ENCODE measurements at places on chromosomes 3 and 15.

DNA sequence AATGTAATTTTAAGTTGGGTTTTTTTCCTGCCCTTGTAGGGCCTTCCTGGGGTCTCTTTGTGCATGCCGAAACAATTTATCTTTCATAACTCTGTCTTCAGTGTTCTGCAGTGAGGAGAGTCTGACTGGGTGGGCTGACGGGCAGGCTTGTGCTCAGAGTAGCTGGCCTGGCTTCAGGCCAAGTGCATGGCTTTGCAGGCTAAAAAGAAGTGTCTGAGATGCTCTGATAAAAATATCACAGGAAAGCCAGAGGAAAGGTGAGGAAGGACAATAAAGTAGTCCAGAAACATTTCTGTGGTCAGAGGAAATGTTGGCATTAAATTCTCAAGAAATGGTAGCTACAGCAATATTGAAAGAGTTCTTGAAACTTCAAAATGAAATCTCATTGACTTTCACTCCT, 25.5 kb downstream of the ST3GAL6 start:
- no peak for DNase-seq

GRCh38 chr3:108450444-108450843, 60.0 kb downstream of the MYH15 start:
- no peak for DNase-seq

GRCh38 chr3:195105389-195105788, 165.6 kb downstream of the XXYLT1 start:
- DNase-seq = no peak

GRCh38 chr15:53346583-53346982, 412.9 kb downstream of the WDR72 start:
- DNase-seq = no peak

DNA sequence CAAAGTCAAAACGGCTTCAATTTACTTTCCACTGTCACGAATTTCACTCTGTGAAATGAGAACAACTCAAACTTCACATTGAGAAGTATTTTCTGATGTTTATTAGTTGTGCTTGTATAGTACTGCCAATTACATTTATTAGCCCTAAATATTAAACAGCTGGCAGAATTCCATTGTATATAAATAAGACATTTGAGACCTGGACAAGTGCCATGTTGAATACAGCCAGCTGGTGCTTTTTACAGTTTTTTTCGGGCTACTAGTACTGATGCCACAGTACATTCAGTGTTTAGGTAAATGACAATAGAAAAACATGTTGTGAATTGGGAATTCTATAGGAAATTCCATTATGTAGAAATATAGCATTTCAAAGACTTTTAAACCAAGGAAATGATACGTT, 79.0 kb downstream of the EPHA3 start:
- DNase-seq = no peak

GRCh38 chr3:170132335-170132734, 49.2 kb downstream of the PHC3 start:
- DNase-seq = no peak

GRCh38 chr3:17709236-17709810, 33.1 kb downstream of the TBC1D5 start:
- no peak for DNase-seq

DNA sequence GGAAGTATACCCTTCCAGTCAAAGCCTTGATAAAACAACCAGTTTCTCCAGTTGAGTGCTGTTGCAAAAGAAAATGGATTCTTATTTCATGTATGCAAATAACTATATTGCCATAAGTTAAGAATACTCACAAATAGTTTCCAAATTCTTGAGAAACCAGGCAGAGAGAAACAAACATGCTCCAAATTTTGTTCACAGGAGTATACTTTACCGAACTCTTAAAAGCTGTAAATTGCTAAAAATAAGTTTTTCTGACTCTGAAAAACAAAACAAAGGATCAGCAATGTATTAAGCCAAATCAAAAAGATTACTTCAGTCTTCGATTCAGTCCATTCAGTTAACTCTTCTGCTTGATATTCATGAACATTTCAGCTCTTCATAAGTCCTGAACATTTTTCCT, 646.5 kb downstream of the MCTP2 start:
- no peak for DNase-seq

DNA sequence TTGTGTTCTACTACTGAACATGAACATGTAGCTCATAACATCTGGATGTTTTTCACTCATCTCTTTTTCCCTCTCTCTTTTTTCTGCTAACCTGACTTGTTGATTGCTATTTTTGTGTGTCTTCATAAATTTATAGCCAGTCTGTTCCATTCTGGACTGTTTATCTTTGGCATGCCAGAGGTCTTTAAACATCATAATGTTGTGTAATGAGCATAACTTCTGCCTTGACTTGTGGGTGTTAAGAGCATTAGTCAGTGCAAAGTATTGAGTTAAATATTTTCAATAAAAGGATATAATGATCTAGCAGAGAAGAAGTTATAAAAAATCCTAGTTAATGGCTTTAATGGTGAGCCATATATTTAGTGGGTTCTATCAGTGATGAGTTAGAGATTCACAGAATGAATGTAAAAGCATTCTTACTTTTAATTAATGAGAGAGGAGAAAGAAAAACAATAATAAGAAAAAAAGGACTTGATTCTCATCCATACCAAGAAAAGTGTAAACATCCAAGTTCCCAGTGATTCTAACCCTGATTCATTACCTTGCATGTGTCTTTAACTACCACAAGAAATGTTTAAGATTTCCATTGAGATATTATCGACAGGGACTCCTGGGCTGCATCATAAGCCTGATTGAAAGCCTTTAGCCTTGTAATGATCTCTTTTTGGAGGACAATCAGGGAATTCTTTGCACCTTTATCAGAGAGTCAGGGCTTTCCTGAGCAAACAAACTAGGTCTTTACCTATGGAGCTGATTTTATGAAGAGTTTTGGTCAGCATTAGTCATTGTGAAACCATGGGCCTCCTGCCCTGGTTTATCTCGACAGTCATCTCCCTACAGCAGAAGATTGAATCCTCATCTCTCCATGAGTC, 22.9 kb downstream of the MITF start:
- DNase-seq = no peak

- DNase-seq = no peak
These were observed 210.2 kb downstream of the ADAMTS17 start for GRCh38 chr15:100131321-100132224.

DNA sequence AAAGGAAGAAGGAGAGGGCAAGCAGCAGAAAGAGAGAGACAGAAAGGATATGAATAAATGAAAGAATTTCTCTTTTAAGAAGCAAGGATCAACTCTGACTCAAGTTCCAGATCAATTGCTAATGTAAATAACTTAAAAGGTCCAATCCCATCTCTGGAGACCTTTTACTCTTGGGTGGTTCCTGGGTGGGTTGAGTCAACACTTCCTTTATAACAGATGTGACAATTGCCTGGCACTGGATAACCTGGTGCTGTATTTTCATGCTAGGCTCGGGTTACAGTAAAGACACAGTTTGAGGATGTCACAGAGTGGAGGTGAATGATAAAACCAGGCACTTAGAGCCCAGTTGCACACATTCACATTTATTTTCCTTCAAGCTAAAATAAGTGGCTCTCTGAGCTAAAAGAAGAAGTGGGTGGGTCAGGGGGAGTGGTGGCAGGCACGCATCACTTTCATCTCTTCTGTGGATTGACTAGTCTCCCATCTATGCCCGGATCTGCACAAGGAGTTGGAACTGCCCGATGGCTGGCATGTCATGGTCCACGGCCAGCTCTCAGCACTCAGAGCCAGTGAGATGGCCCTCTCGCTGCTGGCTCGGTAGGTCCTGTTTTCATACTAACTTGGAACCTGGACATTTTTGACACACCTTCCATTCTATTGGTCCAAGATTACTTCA, 465.8 kb downstream of the FOXP1 start:
- no peak for DNase-seq

DNA sequence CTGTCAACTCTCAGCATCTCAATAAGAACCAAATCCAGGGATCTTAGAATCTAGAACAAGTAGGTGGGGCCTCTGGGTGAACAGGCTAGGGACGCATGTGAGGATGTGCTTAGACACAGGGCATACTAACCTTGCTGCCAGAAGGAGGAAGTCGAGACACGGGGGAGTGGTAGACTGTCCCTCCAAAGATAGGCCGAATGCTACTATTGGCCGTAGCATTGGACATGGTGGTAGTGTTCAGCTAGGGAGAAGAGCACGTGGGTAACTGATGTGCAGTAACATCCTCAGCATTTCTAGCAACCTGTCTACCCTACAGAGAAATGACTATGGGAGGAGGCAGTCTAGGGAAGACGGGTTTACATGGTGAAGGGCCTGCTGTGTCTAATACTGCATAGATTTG, 15.6 kb downstream of the RCCD1 start:
- no peak for DNase-seq

- DNase-seq = no peak
These were observed 22.7 kb downstream of the GADL1 start for GRCh38 chr3:30871720-30872119.

DNA sequence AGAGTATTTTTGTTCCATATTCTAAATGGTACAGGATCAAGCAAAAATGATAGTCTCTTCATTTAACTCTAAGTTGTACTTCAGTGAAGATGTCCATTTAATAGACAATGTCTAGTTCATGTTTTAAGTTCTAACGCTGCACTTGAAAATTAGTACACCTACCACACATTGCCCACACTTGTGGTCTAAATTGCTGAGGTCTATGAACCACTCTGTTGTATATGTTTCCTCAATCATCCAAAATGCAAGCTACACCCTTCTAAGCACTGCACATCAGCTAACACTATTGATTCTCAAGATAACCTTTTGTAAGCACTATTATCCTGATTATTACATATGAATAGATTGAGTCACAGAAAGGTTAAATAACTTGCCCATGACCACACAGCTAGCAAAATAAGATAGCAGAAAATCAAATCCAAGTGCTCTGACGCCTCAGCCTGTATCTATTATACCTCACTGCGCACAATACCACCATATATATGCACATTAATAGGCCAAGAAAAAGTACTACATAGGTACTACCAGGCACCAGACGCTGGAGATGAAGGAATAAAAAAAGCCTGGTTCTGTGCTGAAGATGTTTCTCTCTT, 6.4 kb downstream of the GOLIM4 start:
- DNase-seq = no peak

DNA sequence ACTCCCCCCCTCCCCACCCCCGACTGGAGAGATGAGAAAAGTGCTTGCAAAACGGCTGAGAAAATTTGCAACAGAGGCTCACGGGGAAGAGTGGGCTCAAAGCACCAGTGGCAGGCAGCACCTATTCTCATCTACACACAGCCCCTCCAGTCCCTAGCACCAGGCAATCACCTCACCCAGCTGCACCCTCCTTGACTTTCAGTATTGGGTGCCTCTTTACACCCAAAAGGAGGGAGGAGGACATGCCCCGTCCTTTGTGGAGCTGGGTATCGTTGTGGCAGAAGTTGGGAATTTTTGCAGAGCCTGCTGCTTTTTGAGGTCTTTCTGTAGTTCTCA, 182.8 kb upstream of the TOPAZ1 start:
- no peak for DNase-seq

DNA sequence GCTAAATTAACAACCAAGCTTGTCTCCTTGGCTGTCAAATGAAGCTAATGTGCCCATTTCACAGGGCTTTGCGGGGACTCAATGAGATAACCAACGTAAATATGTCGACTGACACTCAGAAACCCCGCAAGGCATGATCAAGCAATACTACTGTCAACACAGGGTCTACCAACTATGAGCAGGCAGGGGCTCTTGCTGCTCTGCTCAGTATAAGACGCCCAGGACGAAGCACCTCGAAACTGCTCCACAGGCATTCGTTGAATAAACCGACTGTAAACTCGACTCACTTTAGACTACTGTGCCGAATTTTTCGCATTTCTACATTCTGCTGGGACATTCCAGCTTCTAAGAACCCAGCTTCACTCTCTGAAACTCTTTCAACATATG, 55.0 kb downstream of the FEZF2 start:
- no peak for DNase-seq

- no peak for DNase-seq
These were observed 21.6 kb downstream of the IFT122 start for GRCh38 chr3:129461461-129462146.

DNA sequence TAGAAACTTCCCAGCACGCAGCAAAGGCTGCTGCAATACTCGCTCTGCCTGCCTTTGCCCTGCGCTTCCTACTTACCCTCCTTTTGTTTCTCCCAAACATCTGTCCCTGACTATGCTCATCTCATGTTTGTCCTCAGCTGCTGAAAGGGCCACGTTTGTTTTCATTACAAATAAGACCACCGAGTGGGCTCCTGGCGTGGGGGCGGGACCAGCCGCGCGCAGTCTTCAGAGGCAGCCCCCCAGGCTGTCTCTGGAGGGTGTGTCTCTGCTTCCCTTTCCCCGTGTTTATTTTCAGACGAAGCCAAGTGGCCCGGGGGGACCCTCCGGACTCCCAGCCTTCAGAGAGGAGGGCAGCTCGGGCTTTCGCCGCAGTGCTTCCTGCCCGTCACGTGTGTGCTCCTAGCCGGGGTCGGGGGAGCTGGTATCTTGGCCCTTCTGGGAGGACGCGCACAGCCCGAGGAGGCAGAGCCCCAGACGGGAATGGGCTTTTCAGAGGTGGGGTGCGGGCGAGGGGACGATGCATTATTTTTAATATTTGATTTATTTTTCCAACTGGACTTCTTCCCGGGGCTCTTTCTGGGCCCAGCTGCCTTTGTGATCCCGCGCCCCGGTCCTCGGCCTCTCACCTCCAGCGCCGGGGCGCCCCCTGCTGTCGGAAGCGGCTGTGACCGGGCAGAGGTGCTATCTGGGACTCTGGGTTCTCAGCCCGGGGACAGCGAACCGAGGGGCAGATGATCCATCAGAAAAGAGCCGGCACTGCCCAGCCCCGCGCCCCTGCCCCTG, 70.0 kb upstream of the CGNL1 start:
- DNase-seq = peak; percentile 81

Measured in effector memory CD8-positive, alpha-beta T cell (primary cell).